Nephron progenitor cell (in vitro differentiated cells): ENCODE measurements at places on chromosomes 2 and 18.

GRCh38 chr2:47282621-47283272 is 120.2 kb upstream of the MSH2 start:
- no peak for DNase-seq

DNA sequence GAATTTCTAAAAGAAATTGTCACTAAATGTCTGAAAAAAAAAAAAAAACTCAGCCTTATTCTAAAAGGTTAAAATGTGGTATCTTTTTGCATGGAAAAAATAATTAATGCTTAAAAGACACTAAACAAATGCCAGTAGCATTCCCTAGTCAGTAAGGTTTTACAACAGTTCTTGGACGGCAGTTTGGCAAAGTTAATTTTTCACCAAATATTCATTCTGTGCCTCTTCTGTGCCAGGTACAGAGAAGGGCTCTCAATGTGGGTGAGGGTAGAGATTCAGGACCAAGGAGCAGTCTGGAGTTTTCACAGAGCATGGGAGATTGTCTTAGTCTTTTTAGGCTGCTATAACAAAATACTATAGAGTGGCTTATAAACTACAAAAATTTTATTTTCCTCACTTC is 6.0 kb upstream of the CCDC93 start:
- DNase-seq = no peak

- DNase-seq = peak; percentile 12
Measured at GRCh38 chr2:230762317-230762896, 49.8 kb downstream of the CAB39 start.

- DNase-seq = no peak
Measured at GRCh38 chr2:181177376-181177775, 197.0 kb downstream of the UBE2E3 start.
